ENCODE measurements at places on chromosomes 2 and 18.

GRCh38 chr2:237612527-237613357, 14.6 kb upstream of the LRRFIP1 start:
- DNase-seq: no peak

- DNase-seq: no peak
Observed at GRCh38 chr2:10019174-10019573, 24.2 kb upstream of the KLF11 start.

GRCh38 chr2:19851116-19851695, 50.6 kb downstream of the TTC32 start:
- DNase-seq: no peak

DNA sequence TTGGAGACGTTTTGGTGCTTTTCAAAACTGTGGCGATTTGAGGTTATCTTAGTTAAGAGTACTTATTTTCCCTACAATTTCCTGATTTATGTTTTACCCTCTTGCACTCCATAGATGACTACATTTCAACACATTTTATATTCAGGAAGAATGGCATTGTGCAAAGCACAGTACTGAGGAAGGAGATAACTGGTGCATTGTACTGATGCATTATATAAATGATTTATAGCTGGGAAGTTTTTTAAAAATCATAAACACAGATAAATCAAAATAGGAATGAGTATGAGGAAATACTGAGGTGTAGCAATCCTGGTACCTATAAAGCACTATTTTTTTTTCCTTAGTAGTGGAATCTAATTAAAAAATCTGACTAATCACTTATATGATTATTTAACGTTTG, 5.6 kb downstream of the REL start:
- DNase-seq: no peak

- no peak for DNase-seq
Observed at GRCh38 chr18:61553045-61553659, 219.9 kb downstream of the CDH20 start.

DNA sequence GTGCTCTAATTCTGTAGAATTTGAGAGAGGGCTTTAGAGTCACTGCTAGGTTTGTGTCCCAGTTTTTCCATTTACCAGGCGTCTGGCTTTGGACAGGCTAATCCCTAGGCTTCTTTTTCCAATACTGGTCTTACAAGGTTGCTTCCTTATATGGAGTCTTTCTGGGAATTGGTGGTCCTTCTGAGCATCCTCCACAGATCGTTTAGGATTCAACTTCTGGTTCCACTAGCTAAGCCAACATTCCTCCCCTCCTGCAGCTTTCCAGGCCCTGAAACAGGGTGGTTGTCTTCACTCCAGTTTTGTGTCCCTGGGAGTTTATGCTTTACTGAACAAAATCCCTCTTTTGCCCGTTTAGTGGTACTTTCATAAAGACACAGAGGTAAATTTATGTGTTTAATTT, 170.6 kb downstream of the CERS6 start:
- DNase-seq: no peak

GRCh38 chr2:215793747-215794595, 219.4 kb downstream of the MREG start:
- no peak for DNase-seq

GRCh38 chr2:187618813-187619212, 64.6 kb upstream of the TFPI start:
- DNase-seq: no peak

- no peak for DNase-seq
Observed at GRCh38 chr2:24871852-24872333, 48.1 kb downstream of the ADCY3 start.

GRCh38 chr18:23235860-23236259, 100.6 kb downstream of the CABLES1 start:
- DNase-seq: no peak

- no peak for DNase-seq
Observed at GRCh38 chr2:134883552-134884293, 34.9 kb upstream of the CCNT2 start.

DNA sequence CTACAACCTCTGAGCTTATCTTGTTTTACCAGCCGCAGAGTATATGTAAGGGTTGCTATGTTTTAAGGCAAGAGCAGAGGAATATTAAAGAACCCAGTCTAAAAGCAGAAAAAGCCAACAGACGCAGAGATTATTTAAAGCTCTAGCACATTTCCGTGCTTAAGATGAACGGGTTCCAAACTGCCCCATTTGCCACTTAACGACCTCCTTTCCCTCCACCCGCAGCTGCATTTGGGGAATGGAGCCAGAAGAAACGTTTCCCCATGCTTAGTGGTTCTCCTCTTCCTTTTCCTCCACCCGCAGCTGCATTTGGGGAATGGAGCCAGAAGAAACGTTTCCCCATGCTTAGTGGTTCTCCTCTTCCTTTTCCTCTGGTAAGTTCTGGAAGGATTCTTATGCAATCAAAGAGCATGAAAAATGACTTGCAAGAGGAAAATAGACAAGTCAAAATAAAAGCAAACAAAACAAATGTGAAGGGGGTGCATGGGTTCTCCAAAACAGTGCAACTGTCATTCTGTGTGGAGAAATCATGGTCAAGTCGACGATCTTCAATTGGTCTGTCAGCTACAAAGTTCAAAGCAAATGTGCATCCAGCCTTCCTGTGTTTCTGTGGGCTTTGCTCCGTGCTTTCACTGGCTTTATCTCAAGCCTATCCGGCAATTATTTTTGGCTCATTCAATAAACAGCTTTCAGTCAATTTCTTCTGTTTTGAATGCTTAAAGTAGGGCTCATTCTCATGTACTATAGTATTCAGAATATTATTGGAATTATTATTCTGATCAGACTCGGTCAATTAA, 57.8 kb downstream of the DIPK1C start:
- DNase-seq: no peak

GRCh38 chr2:199984159-199984558, 28.8 kb downstream of the MAIP1 start:
- no peak for DNase-seq

DNA sequence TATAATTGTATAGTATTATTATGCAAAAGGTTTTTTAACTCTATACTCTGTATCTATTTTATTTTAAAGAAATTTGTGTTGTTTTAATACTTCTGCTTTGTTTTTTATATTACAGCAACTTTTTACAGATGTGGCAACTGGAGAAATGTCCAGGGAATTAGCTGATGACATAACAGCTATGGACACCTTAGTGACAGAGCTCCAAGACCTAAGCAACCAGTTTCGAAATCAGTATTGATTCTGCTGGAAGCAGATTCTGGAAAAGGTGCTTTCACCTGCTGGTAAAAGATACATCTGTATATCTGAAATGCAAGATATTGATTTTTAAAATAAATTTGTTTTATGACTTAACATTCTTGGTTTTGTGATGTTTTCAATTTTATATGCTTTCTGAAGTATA, 126.1 kb upstream of the LTBP1 start:
- DNase-seq: no peak

DNA sequence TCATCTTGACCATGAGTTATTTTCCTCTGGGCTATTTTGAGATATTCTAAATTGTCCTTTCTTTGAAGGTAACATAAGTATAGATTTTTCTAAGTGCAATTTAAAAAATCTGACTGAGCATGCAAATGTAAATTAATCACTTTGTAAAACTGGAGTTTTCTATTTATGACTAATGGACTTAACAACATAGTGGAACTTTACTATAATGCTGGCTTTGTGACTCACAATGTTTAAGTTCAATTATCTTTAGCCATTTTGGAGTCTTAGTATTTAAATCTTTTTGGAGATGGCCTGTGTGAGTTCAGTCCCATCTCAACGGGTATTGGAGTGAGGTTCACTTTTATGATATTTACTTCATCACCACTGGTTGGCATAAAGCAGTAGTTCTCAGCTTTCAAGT, 35.2 kb upstream of the NOSTRIN start:
- DNase-seq: no peak

- DNase-seq: no peak
Observed at GRCh38 chr2:114049280-114049679, 159.4 kb downstream of the ACTR3 start.

DNA sequence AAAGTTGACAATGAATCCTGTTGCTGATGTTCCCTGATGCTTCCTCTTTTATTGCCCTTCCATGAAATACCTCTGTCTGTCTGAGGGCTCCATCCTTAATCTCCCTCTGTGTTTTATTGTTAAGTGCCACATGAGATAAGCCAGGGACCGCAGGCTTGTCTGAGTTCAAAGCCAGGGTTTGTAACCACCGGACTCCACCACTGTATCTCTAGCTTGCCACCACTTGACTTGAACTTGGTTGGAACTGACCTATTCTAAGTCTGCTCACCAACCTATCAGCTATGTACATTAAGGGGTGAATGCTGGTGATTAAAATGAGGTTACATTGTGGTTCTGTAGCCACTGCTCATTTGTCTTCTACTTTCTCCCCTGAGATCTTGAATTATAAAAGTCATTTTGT, 328.5 kb upstream of the ZEB2 start:
- no peak for DNase-seq

GRCh38 chr2:30231212-30231995, at the start of gene LBH:
Gene LBH (plus strand): TSS chr2:30231534. CDS start chr2:30231739, 205 bp downstream.
- DNase-seq: peak; percentile 92

- no peak for DNase-seq
Observed at GRCh38 chr2:43453179-43454170, 142.4 kb downstream of the THADA start.

DNA sequence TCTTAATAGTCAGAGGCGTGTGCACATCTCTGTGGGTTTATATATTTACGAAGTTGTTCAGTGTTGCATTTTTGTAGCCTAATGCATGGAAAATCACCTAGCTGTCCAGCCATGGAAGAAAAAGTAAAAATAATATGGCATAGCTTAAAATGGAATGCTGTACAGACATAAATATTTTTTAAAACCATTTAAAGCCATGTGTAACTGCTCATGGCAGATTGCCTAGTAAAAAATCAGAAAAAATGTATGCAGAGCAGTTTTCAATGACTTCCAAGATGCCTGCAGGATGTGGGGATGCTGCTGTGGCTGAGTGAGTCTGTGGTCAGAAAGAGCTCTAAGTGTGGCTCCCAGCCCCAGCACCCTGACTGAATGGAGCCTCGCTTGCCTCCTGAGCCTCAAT, 64.8 kb upstream of the ALKAL2 start:
- DNase-seq: no peak

- no peak for DNase-seq
Observed at GRCh38 chr2:152562198-152562884, 154.9 kb downstream of the PRPF40A start.

- no peak for DNase-seq
Observed at GRCh38 chr18:79106084-79106483, 36.9 kb downstream of the ATP9B start.

GRCh38 chr2:176577054-176577453, 307.8 kb downstream of the MTX2 start:
- DNase-seq: no peak

- DNase-seq: no peak
Observed at GRCh38 chr18:8889489-8889888, 184.1 kb downstream of the MTCL1 start.

DNA sequence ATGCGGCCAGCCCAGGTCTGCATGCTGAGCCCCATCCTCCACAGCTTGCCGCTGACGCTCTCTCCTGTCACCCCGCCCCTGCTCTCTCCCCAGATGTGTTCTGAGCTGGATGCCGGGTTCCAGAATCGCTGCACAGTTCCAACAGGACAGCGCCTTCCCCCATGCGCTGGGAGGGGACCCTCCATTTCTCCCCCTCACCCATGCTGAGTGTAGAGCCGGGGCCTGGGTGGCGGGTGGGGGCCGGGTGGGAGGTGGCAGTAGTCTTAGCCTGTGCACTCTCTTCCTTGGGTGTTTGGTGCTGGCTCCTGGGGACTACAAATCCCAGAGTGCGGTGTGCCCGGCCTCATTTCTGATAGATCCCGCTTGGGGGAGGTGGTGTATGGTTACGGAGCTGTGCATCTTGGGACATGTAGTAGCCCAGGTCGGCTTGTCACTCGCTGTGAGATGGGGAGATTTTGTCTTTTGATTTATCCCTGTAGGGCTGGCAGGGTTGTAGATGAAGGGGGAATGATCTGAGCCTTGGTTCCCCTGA, 6.8 kb downstream of the DNAJB2 start:
- DNase-seq: no peak

GRCh38 chr2:43340945-43341356, 114.5 kb upstream of the ZFP36L2 start:
- DNase-seq: no peak

DNA sequence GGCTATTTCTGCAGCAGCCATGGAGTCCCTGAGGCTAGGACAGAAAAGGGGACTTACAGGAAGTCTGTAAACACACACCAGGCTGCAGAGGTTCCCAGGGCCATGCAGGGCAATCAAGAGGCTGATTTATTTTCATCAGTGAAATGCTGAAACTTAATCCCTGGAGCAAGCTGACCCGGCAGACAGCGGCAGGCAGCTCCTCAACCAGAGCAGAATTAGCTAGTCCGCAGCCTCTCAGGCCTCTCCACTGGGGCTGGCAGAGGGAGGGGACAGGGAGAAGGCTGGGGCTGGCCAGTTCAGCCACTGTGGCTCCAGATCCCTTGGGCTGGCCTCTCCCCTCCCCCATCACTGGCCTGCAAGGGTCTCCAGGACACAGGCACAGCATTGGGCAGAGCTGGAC, 136.3 kb downstream of the TNS1 start:
- DNase-seq: no peak

- no peak for DNase-seq
Observed at GRCh38 chr18:36338403-36338933, 41.0 kb downstream of the FHOD3 start.

- no peak for DNase-seq
Observed at GRCh38 chr2:74571058-74571457, 16.5 kb downstream of the DOK1 start.

DNA sequence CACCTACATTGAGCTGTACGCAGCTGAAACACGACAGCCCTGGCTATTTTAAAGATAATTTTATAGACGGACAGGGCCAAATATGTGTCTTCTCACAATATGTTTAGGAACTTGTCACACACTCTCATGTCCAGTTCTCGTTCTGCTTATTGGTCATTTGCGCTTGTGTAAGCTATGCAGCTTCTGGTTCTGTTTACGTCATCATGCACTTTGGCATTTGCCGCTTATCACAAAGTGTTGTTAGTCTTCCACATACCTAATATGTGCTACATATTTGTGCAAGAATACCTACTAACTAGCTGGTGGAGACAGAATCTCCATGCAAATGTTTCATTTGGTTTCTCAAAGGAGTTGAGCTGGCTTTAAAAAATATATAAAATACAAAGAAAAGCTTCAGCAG, 7.5 kb upstream of the ZNF516 start:
- no peak for DNase-seq

- DNase-seq: no peak
Observed at GRCh38 chr2:120682654-120683053, 53.0 kb upstream of the GLI2 start.

DNA sequence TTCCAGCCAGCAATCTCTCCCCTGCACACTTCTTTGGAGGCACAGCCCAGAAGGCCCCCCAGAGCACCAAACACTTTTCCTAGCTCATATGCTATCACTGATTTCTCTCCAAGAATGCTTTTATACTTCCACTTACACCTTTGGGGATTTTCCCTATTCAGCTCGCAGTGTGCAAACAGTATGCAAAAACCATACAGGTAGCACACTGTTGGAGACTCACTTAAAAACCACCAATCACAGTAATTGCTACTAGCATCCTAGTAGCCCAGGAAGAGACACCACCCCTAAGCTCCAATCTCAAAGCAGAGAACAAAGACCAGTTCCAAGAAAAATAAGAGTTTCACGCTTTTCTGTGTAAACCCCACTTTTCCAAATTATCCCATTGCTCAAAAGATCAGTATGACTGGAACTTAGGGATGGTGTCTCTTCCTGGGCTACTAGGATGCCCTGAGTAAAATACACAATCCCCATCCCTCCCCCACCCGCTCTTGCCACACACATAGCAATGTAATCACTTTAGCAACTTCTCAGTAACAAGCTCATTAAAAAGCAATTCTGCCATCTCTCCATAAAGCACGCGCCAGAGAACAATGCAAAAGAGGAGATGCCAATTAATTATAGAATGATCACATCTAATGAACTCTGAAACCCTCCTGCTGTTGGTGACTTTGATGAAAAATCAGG, 43.0 kb downstream of the KLF7 start:
- no peak for DNase-seq
